ENCODE measurements at places on chromosomes 6 and 20.
A peak's percentile ranks its signal among the peaks of the same experiment; 100 is the strongest.

DNA sequence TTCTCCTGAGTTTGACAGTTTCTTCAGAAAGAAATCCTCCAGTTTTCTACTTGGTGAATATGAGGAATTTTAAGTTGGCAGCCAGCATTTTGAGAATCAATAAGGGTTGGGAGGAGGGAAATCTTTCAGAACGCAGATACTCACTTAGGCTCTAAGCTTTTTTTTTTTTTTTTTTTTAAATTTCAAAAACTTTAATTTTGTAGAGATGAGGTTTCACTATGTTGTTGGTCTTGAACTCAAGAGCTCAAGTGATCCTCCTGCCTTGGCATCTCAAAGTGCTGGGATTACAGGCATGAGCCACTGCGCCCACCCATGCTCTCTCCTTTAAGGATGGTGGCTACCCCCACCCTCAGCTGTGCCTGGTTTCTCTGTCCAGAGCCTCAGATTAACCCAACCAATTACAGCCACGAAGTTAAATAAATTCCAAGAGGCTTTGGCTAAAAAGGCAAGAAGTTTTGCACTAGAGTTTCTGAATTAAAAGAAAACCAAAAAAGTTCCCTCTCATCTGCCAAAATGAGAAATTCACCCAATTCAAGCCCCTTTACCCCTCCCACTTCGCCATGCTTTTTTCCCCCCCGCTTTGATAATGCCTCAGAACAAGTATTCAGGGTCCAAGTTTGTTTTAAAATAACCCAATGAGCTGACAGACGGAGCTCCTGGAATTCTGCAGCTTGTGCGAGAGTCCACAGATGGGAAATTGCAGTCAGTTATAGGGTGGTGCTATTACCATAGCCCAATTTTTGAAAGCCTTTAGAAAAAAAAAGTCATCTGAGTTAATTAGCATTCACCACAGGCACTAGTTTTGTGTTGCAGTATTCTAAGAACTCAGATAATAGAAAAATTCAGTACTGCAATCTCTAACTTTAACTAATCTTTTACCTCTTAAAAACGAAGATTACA is 94.3 kb upstream of the BEND3 start:
- DNase-seq, result no peak

- DNase-seq, result peak; percentile 39
Measured at GRCh38 chr6:150409576-150410066, 40.8 kb downstream of the IYD start.

GRCh38 chr20:37523012-37523391 is 2.0 kb downstream of the NNAT start:
- DNase-seq, result no peak

- DNase-seq, result peak; percentile 70
Measured at GRCh38 chr6:137821491-137821890, 45.6 kb upstream of the TNFAIP3 start.

DNA sequence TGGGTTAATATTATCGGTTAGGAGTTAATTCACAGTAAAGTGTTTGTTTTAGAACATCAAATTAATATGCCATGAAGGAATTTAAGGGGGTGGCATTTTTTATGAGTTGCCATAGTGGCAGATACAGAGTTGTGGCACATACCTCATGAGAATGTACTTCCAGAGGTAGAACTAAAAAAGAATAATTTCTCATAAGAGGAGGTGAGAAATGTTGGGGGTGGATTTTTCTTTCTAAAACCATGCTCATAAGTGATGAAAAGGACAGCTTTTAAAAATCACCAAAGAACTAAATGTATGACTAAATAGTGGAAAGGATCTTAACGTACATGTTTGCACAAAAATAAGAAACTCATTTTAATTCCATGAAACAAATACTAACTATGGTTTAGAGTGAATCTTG is 58.7 kb downstream of the SHLD1 start:
- no peak for DNase-seq

- DNase-seq, result no peak
Measured at GRCh38 chr6:157962601-157963302, 18.9 kb upstream of the SYNJ2 start.

GRCh38 chr20:20443504-20443903 is 75.6 kb downstream of the INSM1 start:
- no peak for DNase-seq

DNA sequence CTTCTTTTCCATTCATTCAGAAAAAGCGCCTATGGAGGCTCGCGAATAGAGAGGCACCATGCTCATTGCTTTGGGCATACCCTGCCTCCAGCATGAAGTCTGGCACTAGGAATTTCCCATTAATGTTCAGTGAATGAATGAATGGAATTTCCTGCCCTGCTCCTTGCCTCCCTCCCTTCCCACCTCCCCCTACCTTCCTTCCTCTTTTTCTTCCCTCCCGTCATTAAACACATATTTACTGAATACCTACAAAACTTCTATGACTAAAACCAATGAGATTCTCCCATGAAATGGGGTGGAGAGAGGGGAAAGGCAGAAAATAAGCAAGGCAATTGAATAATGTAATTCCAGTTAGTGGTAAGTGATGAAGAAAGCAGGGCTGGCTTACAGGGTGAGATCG is 213.8 kb upstream of the AGPAT4 start:
- no peak for DNase-seq

- no peak for DNase-seq
Measured at GRCh38 chr6:2429460-2429859, 184.1 kb upstream of the GMDS start.

DNA sequence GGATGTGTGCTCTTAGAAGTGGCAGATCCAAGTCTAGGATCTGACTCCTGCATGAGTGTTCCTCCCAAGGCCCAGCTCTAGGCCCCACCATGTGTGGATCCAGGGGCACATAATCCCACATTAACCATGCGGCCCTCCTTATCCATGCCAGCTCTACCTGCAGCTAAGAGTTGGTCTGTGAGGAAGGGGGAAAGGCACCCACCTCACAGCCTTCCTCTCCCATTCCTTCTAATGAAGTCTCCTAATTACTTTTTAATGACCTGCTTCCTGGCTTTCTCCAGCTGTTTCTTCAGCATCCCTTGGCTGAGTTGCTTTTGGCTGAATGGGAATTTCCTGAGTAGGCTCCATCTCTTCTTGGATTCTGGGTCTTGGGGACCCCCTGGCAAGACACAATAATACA is 52.2 kb downstream of the NPEPL1 start:
- no peak for DNase-seq

DNA sequence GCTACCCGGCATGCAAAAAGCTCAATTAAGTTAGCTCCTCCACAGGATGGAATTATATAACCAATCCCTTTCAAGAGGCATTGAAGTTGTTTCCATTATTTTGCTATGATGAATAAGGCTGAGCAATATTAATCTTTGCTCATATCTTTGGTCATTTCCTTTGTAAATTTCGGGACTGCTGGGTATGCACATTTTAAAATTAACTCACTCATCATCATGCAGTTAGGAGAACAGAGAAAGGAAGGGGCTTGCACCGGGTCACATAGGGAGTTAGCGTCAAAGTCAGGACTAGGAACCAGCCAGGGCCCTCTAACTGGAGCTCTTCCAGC is 430 bp upstream of the FAM110A start:
- peak; percentile 59 for DNase-seq

- no peak for DNase-seq
Measured at GRCh38 chr6:147588469-147588868, 80.0 kb downstream of the SAMD5 start.

GRCh38 chr6:72784071-72784470 is 162.2 kb downstream of the KCNQ5 start:
- no peak for DNase-seq

DNA sequence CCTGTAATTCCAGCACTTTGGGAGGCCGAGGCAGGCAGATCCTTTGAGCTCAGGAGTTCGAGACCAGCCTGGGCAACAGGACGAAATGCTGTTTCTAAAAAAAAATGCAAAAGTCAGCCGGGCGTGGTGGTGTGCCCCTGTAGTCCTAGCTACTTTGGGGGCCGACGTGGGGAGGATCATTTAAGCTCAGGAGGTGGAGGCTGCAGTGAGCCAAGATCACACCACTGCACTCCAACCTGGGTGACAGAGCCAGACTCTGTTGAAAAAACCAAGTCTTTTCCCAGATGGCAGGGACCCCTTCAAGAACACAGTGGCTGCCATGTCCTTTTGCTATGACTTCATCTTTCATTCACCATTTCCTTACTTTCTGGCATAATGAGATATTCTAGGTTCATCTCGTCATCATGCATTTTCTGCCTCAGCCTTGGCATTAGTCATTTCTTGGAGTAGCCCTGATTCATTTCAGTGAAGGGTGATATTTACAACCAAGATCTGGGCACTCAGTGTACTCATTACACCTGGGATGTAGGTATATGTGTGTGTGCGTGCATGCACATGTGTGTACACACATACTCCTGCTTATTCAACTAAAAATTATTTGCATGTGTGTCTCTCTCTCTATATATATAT is 61.4 kb upstream of the TOX2 start:
- no peak for DNase-seq

GRCh38 chr20:6231556-6231955 is 108.7 kb upstream of the FERMT1 start:
- no peak for DNase-seq

DNA sequence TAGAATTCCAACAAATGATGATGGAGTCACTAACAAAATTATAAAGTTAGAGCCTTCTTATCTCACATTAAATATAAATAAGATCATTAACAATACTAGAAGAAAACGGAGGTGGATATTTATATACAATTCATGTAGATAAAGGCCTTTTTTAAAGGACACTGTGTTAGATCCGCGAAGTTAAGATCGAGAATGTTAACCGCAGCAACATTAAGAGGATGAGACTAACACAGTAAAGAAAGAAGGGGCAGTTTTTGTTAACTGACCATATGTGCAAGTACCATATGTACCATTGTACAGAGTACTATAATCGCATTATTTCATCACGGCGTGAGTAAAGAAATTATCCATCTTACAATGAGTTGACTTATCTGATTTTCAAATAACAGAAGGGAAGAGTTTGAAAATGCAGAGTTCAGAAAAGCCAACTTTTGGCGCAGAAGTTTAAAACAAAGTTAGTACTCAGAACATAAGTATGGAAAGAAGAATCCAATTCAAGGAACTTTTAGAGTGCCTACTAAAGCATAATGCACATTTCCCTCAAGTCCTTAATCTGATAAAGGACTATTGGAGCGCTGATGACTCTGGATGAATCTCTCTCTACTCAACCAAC is 1.4 kb downstream of the FBXL4 start:
- DNase-seq, result peak; percentile 80

- DNase-seq, result no peak
Measured at GRCh38 chr6:125165256-125165655, 11.7 kb downstream of the TPD52L1 start.

DNA sequence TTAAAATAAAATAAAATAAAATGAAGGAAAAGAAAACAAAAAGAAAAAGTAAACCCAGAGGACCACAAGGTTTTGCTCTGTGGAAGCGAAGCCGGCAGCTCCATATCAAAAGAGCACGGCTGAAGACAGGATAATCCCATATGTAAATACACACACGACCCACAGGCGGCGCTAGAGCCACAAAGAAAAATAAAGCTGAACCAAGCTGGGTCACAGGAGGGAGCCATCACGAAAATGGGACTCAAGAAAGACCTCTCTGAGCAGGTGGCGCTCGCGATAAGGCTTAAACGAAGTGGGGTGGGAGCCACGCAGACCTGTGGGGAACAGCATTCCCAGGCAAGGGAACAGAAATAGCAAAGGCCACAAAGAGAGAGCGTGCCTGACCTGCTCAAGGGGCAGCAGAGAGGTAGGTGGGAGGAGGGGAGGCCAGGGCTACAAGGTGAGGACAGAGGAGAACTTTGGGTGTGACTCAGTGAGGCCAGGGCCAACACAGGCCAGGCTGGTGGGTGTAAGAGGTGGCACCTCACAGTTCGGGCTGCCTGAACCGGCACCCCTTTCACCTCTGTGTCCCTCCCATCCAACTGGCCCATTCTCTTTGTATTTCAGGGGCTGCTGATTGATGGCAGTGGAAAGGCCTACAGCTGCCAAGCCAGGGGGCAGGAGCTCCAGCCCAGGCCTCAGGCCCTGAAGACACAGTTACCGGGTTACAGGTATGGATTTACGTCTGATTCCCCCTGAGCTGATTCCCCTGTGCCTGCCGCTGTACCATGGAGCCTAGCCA is 26.0 kb downstream of the PTGIS start:
- peak; percentile 88 for DNase-seq

DNA sequence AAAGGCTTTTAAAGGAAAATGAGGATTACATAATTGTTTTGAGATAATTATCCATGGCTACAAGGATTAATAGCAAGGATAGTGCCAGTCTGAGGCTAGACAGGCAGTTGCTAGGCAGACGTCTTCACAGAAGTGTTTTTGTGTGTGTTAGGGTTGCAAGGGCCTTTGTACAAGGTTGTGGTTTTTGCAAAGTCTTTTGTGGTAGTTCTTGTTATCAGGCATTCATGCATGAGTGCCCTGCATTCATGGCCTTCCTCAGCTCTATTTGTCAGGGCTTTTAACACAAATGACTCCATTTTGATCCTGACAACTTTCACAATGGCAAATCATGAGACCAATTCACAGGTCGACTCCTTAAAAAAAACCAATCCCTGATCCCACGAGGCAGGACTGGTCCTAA is 68.1 kb upstream of the TXNDC5 start:
- no peak for DNase-seq

DNA sequence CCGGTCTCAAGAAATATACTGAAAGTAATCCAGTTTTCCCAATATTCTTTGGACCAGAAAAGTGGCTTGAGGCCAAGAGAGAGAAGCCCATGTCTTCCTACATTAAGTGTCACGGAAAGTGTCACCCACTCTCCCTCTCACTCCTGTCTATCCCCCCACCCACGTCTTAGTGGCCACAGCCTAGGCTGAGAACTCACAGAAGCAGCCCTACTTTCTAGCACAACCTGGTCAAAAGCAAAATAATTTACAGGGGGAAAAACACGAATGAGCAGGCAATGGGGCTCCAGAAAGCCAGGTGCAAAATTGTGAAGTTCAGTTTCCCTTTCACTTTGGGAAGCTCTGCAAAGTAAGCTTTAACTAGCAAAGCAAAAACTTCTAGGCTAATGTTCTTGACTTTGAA is 118.0 kb downstream of the OPRM1 start:
- DNase-seq, result no peak

GRCh38 chr6:28710466-28711191 is 184.9 kb downstream of the GPX5 start:
- peak; percentile 53 for DNase-seq

GRCh38 chr20:46213946-46214823 is 94.1 kb downstream of the CDH22 start:
- peak; percentile 33 for DNase-seq

DNA sequence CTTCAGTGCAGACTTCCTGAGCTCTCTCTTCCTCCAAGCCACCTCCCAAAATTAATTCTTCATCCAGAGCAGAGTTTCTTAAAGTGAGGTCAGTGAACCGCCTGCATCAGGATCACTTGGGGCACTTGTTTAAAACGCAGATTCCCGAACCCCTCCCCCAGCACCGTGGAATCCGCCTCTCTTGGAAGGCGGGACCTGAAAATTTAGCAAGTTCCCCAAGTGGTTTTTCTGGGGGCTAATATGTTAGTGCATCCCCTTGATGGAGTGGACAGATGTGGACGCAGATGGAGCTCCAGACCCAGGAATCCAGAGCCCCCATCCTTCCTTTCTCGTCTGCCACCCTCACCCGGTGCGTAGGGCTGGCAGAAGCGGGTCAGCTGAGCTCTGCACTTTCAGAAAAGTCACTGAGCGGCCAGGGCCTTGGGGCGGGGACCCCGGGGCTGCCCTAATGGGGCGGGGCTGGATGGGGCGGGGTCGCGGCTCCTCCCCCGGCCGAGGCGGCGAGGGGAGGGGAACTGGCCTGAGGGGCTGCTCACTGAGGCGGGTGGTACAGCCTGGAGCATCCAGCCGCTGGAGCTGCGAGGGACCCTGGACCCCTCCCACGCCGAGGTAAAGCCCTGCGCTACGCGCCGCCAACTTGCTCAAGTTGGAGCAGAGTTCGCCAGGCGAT is at the start of the genes DEFB124 and REM1:
Gene DEFB124 (minus strand): TSS at position 370 of the 670 bp plus-strand sequence. CDS start 2,114 bp downstream, outside the sequence.
Gene REM1 (plus strand): TSS at position 531 of the 670 bp plus-strand sequence. CDS start 1,158 bp downstream, outside the sequence.
- no peak for DNase-seq
